ENCODE measurements at places on chromosomes 4 and X.

DNA sequence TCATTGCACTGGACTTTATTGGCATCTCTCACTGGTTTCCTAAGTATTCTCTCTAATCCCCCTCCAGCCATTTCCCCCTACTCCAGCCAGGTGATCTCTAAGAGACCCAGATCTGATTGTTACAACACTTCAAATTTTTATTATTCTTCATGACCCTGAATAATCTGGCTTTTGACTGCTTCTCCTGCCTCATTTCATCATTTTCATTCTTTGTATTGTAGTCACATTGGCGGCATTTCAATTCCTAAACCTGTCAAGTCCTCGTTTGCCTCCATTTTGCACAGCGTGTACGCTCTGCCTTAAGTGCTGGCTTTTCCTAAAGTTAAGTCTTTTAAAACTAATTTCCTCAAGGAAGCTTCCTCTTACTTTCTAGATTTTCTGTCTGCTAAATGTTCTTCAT lies 31.6 kb downstream of the UBE2K start:
- DNase-seq: no peak

GRCh38 chr4:168390041-168390440 lies 71.5 kb upstream of the DDX60 start:
- DNase-seq: no peak

DNA sequence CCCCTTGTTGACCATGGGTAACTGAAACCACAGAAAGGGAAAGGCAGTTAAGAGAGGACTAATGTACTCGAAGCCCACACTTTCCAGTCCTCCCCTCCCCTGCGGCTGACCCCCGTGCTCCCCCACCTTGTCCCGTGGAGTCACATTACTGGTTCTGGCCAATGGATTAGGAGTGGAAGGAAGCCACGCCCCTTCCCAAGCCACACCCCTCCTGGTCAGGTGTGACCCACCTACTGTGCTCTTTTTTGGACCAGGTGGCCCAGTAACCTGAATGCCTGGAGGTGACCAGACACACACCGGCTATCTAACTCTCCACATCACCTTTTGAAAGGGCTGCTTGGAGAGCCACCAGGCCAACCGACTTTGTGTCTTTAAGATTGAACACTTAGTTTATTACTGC lies 109.3 kb upstream of the MSX1 start:
- DNase-seq: no peak

DNA sequence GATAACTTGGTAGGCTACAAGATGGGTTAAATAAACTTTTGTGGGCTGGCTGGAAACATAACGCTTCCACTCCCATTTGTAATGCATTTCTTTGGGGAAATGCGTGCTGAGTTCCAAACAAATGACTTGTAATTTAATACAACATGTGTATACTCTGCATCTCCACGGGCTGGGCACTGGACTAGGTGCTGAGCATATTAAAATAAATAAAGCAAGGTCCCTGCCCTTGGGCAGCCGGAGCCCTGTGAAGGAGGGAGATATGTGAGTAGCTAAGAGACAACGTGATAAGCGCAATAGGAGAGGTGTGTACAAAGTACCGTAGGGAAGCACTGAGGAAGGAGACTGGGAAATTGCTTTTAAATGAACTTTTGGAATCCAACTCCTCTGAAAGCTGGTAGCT lies 147.2 kb upstream of the RBPJ start:
- no peak for DNase-seq

- DNase-seq: no peak
Measured at GRCh38 chrX:41449615-41450014, 2.5 kb downstream of the NYX start.

DNA sequence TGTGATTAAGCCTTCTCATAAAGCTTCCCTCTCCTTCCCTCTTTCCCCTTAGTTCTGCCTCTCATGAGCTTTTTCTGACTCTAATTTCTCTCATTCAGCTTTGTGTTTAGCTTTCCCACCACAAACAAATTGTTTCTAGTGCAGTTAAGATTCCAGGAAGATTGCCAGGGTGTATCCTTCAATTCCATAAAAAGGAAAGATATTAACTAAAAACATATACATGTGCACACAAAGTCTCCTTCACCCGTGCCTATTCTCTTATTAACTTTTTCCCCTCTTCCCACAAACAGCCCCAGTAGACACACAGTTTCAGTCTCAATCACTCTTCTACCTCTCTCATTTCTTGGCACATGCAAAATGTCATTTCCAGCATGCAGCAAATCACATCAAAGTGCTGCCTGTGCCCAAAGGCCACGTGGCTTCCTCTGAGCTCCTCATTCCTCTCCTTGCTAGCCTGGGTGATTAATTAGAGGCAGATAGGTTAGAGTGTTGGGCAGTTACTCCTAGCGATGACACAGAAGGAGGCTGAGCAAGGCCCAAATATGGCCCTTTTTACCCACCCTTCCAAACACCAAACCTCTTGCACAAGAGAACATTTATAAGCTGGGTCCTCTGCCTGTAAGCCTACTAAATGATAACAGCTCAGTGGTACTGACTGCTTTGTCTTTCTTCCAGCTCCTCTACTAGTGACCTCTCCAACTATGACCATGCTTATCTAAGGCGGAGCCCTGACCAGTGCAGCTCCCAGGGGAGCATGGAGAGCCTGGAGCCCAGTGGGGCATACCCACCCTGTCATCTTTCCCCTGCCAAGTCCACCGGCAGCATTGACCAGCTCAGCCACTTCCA lies 159.6 kb downstream of the SOWAHB start:
- DNase-seq: no peak

DNA sequence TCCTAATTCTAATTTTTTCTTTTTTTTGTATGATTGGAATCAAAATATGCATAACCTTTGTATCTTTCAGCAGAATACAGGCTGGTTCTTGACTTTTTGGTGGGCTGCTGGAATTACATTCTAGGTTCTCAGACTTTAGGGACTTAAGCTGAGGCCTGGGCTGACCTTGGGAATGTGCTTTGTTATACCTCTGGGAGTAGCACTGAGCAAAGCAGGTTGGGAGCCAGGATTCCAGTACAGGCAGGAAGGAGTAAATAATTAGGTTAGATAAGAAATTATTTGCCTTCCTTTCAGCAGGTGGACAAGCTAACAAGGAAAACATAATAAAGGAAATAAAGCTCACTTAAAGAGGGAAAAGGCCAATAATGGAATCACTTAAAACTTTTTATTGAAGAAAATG lies 49.9 kb upstream of the SLC4A4 start:
- no peak for DNase-seq

All from SK-N-DZ (cell line).